ENCODE measurements at places on chromosomes 1 and 21.
A peak's percentile ranks its signal among the peaks of the same experiment; 100 is the strongest.

GRCh38 chr1:154896771-154897286 lies 26.7 kb upstream of the KCNN3 start:
- H3K36me3 ChIP-seq: no peaks in the 10 kb centered on the region
- no peaks in the 10 kb centered on the region for H3K27me3 ChIP-seq
- no peaks in the 10 kb centered on the region for H3K4me1 ChIP-seq
- no peak overlapping the region for H3K27ac ChIP-seq
- no peak for DNase-seq

DNA sequence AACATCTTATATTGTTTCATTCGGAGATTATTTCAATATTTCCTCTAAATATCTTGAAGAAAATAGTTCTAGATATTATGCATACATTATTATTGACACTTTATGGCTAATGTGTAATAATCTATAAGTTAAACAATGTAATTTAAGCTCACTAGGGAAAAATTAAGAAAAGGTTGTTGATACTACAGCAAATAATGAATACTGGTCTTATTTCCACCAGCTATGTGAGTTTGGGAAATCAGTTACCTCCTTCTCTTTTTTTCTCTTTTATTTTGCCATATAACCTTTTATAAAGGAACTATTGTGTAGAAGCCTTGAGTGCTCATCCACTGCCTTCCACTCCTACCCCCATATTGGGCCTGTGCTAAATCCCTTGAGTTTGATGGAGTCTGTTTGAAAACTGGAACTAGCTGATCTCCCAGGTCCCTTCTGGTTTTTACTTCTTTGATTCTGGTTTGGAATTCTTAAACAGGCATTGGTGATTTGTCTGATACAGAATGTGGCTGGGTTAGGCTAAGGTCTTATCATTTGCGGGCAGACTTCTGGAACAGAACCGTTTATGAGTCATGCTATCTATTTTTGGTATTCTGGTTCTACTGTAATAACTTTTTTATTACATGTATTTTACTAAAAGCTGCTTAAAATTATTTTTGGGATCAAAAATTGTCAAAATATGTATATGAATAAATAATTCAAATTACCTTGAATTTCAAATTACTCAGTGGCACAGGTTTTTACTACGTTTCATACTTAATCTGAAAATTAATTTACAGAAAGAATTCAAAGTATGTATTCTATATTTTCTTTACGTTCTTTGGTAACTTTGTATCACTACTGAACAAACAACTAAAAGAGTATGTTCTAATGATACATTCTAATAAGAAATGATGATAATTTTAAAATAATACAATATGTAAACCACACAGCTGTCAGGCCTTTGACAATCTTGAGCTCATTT lies 5.0 kb upstream of the CDC14A start:
- peaks cover 4% of the 10 kb centered on the region for H3K4me1 ChIP-seq
- H3K36me3 ChIP-seq: no peaks in the 10 kb centered on the region
- H3K27me3 ChIP-seq: no peaks in the 10 kb centered on the region
- no peak overlapping the region for H3K4me3 ChIP-seq
- no peak for DNase-seq

DNA sequence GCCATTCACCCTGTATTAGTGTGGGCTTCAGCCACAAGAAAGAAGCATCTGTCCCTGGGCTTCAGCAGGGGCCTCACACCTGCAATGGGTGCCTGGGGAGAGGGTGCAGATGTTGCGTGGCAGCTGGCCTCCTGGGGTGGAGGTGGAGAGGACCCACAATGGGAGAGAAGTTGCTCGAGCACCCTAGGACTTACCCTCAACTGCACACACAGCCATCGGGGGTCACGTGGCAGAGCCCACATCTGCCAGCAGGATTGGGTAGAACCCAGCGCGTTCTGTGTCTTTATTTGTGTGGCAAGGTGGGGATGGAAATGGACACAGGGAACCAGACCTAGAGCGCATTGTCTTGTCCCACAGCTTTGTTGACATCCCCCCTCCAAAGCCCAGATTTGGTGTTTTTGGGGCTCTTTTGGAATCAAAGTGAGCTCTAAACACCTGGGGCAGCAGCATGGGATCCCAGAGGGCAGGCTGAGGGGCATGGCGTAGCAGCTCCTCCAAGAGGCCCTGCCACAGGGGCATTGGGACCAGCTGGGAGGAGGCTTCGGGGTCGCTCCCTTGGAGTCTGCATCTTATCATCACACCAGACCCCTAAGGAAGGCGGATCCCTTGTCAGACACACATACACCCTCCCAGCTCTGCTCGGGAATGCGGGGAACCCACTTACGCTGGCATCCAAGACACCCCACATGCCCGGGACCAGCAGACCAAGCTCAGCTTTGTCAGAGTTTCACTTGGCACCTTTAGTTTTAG lies 5.1 kb downstream of the ABCG1 start:
- no peak overlapping the region for H3K4me3 ChIP-seq
- DNase-seq: no peak
- H3K4me1 ChIP-seq: peaks cover 22% of the 10 kb centered on the region
- H3K27me3 ChIP-seq: no peaks in the 10 kb centered on the region

DNA sequence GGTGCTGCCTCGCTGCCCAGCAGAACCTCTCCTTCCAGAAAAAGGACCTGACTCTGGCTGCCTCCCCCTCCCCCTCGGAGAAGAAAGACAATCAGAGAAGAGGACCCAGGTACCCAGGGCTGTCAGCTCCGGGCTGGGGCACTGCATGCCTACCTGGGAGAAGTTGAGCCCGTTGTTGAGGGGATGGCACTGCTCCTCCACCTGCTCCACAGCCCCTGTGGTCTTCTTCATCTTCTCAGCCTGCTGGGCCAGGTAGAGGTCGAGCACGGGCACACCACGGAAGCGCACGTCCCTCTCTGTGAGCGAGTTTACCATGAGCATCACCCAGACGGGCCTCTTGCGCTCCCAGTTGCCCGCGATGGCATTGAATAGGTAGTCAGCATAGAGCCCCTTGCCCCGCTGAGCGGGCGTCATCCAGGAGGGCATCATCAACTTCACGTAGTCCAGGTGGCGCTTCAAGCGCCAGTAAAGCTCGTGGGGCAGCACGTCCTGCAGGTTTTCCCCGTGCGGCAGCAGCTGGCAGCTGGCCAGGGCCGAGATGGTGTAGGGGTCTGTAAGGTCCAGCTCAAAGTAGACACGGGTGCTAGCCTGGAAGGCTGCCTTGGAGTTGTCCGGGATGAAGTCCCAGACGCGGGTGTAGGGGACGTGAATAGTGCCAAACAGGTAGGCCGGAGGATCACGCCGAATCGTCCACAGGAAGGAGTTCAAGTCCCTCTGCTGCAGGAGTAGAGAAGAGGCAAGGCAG lies 3.1 kb downstream of the TRABD2B start:
- peak overlapping the region; percentile 64 for H3K27ac ChIP-seq
- no peaks in the 10 kb centered on the region for H3K27me3 ChIP-seq
- peaks cover 3% of the 10 kb centered on the region for H3K4me1 ChIP-seq
- DNase-seq: peak; percentile 69
- H3K36me3 ChIP-seq: no peaks in the 10 kb centered on the region

DNA sequence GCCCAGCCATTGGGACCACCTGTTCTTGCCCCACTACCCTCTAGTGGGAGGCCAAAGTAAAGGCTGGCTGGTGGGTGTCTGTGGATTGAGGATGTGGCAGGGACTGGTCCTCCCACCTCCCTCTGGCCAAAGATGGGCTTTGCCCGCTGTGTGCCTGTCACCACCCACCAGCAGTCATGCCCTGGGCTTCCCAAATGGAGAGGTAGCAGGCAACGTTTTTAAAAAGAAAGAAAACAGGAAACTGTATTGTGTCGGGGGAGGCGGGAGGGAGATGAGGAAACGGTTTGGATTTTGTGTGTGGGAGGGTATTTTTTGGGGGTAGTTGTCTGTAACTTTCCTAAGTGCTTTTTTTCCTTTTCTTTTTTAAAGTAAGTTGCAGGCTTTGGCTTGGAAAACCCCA lies 30.1 kb downstream of the SZRD1 start:
- DNase-seq: no peak
- H3K4me3 ChIP-seq: no peak overlapping the region
- H3K4me1 ChIP-seq: peaks cover 30% of the 10 kb centered on the region
- H3K27me3 ChIP-seq: no peaks in the 10 kb centered on the region
- H3K36me3 ChIP-seq: peaks cover 60% of the 10 kb centered on the region

DNA sequence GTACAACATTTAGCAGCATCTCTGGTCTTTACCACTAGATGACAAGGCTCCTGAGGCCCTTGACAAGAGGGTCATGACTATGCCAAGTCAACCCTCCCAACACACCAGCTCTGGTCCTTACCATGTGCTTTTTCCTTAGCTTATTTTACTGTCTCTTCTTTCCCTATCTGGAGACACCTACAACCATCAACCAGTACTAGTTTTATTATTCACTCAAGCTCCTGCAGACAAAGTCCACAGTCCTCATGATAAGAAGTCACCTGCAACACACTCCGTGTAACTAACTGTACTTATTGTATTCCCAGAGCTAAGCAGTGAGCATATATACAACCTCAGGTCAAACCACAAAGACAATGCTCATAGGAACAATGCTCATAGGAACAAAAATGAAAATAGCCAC lies 15.3 kb downstream of the PABPC4 start:
- no peak for DNase-seq
- H3K4me1 ChIP-seq: peaks cover 4% of the 10 kb centered on the region
- no peak overlapping the region for H3K27ac ChIP-seq
- H3K4me3 ChIP-seq: no peak overlapping the region
- peaks cover 68% of the 10 kb centered on the region for H3K36me3 ChIP-seq
- H3K27me3 ChIP-seq: no peaks in the 10 kb centered on the region

DNA sequence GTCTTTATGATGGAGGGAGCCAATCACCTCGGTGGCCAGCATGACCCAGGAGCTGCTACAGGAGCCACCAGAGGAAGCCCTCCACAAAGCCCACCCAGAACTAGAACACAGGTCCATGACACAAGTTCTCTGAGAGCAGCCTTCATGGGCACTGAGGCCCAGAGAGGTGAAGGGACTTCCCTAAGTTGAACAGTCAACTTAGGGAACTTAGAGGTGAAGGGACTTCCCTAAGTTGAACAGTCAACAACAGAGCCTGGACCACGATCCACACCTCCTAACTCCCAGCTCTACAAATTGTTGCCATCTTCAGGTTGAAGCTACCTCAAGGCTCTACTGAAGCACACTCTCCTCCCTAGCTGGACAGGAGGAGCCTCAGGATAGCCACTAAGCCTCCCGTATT lies 132.7 kb downstream of the CCDC185 start:
- H3K4me1 ChIP-seq: no peaks in the 10 kb centered on the region
- DNase-seq: no peak
- H3K27ac ChIP-seq: no peak overlapping the region
- no peak overlapping the region for H3K4me3 ChIP-seq

DNA sequence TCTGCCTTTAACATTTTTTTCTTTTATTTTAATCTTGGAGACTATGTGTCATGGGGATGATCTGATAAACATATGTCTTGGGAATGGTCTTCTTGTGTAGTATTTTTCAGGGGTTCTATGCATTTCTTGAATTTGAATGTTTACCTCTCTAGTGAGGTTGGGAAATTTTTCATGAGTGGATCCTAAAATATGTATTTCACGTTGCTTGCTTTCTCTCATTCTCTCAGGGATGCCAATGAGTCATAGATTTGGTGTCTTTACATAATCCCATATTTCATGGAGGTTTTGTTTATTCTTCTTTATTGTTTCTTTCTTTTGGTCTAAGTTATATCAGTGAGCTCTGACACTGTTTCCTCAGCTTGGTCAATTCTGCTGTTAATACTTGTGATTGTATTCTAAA lies 1237.2 kb downstream of the PLA2G4A start:
- H3K27me3 ChIP-seq: no peaks in the 10 kb centered on the region
- H3K4me3 ChIP-seq: no peak overlapping the region
- H3K4me1 ChIP-seq: no peaks in the 10 kb centered on the region
- no peaks in the 10 kb centered on the region for H3K36me3 ChIP-seq

GRCh38 chr21:22062472-22063139 lies 1064.4 kb downstream of the NCAM2 start:
- no peak overlapping the region for H3K27ac ChIP-seq
- H3K36me3 ChIP-seq: no peaks in the 10 kb centered on the region
- H3K27me3 ChIP-seq: no peaks in the 10 kb centered on the region
- H3K4me1 ChIP-seq: no peaks in the 10 kb centered on the region
- no peak overlapping the region for H3K4me3 ChIP-seq

GRCh38 chr1:173669491-173669941 lies at the start of gene ANKRD45:
Gene ANKRD45 (minus strand): TSS chr1:173669851. CDS start chr1:173659418, 10,433 bp downstream.
- peak within 1 kb of the TSS; percentile 26 for H3K4me3 ChIP-seq
- DNase-seq: no peak
- no peak within 1 kb of the TSS for H3K27ac ChIP-seq

DNA sequence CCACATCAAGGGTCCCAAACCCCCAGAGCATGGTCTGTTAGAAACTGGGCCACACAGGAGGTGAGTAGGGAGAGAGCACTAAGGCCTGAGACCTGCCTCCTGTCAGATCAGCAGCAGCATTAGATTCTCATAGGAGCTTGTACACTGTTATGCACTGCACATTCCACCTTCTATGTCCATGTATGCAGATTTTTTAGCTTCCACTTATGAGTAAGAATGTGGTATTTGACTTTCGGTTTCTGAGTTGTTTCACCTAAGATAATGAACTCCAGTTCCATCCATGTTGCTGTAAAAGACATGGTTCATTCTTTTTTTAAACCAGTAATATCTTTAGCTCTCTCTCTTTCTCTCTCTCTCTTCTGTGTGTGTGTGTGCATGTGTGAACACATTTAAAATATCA lies 663 bp upstream of the GBP6 start:
- no peak overlapping the region for H3K27ac ChIP-seq
- H3K4me1 ChIP-seq: no peaks in the 10 kb centered on the region
- no peak for DNase-seq
- H3K4me3 ChIP-seq: no peak overlapping the region
- no peaks in the 10 kb centered on the region for H3K36me3 ChIP-seq

- H3K36me3 ChIP-seq: no peaks in the 10 kb centered on the region
- H3K4me1 ChIP-seq: no peaks in the 10 kb centered on the region
- no peak overlapping the region for H3K27ac ChIP-seq
These were observed 137.3 kb upstream of the GJB5 start for GRCh38 chr1:34617321-34618118.

DNA sequence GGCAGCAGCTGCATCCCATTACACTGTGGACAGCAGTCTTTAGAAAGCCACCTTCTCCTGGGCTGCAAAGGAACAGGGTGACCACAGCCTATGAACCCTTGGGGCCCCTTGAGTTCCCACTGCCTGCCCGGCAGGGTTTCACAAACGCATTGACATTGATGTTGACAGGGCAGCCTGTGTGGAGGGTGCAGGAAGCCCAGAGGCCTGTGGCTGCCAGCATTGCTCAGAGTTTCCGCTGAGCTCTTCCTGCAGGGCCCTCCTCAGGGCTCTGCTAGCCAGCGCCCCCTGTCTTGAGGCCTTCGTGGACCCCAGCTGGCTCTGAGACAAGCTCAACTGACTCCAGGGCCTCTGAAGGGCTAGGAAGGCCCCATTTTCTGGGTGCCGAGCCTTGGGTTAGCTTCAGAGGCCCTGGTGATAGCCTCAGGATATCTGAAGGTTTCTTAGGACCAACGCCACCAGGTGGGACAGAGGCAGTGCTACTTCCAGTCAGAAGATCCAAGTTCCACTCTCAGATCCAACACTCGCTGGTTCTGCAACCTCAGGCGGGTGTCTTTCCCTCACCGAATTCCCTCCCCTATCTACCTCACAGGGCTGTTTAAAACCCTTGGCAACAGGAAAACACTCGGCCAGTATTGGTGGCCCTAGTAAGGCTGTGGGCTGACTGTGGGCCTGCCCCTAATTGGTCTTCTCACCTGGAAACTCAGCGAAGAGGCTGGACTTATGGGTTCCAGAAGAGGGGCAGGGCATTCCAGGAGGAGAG lies 27.2 kb upstream of the EPS8L3 start:
- H3K4me3 ChIP-seq: no peak overlapping the region
- no peaks in the 10 kb centered on the region for H3K27me3 ChIP-seq
- H3K36me3 ChIP-seq: no peaks in the 10 kb centered on the region
- peak; percentile 27 for DNase-seq
- H3K27ac ChIP-seq: peak overlapping the region; percentile 1

Measured in ascending aorta (tissue), 2 donors.